ENCODE measurements at places on chromosomes 13 and 19. TPM values are rescaled to one million over a fixed set of nuclear protein-coding genes. Genes with fewer than 3 reads are reported as not detected.

- no peak for DNase-seq
These were observed 257.8 kb downstream of the TBC1D4 start for GRCh38 chr13:75224053-75224742.

DNA sequence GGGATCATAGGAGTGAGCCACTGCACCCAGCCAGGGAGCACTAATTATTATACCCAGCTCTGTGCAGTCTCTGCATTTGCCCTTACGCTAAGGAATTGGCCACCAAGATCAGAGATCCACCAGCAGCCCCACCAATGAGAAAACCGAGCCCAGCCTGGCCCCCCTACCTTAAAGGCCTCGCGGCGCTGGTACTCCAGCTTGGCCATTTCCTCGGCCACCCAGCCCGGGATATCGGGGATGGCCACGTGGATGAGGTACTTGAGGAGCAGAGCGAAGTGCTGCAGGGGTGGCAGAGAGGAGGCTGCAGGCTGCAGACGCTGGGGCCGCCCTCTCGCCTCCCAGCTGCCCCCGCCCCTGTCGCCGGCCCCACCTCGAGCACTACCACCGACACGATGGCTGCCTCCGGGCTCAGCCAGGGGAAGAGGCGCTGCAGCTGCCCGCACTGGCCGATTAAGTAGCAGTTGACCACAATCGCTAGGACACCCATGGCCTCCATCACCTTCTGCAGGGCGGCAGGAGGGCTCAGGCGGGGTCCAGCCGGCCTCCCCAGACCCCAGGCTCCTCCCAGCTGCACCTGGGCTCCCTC is 7.5 kb downstream of the ANO8 start:
- no peak for DNase-seq

GRCh38 chr19:45780146-45780447 is 2.2 kb downstream of the DMPK start:
- no peak for DNase-seq

GRCh38 chr19:18861235-18861634 is 29.5 kb downstream of the UPF1 start:
- DNase-seq, result no peak

GRCh38 chr13:39784347-39784746 is 128.9 kb downstream of the COG6 start:
- DNase-seq, result peak; percentile 84

GRCh38 chr19:49430172-49430677 is 5.0 kb downstream of the GFY start:
- no peak for DNase-seq

DNA sequence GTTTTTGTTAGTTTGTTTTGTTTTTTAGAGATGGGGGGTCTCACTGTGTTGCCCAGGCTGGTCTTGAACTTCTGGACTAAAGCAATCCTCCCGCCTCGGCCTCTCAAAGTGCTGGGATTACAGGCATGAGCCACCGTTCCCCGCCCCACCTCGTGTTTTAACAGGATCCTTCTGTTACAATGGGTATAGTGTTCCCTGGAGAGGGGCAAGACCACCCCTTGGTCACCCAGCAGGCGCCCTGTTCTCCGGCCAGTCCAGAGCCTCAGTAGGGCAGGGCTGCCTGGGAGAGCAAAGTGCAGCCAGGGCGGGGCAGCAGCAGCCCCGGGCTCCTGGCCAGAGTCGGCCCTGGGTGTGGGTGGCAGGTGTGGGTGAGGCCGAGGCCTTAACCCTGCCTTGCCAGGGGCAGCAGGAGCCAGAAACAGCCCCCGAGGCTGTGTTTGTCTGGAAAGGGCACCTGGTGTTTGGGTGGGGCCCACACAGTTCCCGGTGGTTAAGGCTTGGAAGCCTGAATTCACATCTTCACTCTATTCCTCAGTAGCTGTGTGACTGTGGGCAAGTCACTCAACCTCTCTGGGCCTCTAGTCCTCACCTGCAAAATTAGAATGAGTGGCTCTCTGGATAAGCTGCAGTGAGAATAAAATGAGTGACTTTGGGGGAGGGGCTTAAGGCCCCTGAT is 7.2 kb downstream of the VASP start:
- DNase-seq, result no peak

GRCh38 chr13:60028021-60028420 is 135.7 kb downstream of the DIAPH3 start:
- DNase-seq, result no peak

The IFNL1 gene
- total RNA-seq, result not detected

The UPK1A gene
- total RNA-seq, result not detected

Data from endothelial cell of umbilical vein (primary cell).